IMR-90 (cell line): ENCODE measurements at places on chromosomes 13 and 19. TPM values are rescaled to one million over a fixed set of nuclear protein-coding genes. Genes with fewer than 3 reads are reported as not detected.

Gene TUBB4A
- not detected in 2 replicates for total RNA-seq

Gene ZNF835
- not detected in 2 replicates for total RNA-seq

DNA sequence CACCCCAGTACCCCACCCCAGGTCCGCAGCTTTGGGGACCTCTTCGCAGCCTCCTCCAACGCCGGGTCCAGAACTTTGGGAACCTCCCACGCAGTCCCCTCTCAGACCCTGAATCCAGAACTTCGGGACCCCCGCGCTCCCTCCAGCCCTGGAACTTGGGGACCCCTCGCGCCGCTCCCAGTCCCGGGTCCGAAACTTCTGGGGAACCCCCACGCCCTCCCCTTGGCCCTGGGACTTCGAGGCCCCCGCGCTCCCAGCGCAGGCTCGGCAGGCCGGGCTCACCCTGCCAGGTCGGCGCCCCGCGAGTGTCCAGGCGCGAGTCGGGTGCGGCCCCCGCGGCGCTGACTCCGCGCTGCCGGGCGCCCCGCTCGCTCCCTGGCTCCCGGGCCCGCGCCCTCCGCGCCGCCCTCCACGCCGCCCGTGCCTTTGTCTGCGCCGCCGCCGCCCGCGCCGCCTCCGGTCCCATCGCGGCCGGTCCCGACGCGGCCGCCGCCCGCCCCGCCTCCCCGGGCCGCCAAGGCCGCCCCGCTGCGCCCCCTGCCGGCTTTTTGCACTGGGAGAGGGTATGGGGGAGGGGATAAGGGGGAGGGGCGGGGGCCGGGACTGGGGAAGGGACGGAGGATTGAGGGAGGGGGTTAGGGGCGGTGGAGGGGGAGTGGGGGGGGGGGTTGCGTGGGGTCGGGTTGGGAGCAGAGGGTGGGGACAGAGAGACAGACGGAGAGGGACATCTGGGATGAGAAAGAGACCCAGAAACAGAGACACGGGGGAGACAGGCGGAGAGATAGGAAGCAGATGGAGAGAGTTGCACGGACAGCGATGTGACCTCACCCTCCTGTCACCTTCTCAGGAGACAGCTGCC lies at the start of gene HOMER3:
HOMER3 (minus strand) TSS at position 449 of the 859 bp plus-strand sequence. CDS start 2,235 bp downstream, outside the sequence.
- peak within 1 kb of the TSS; percentile 73 for H3K4me3 ChIP-seq
- H3K36me3 ChIP-seq = peaks cover 16% of the 10 kb centered on the region
- peak; percentile 39 for DNase-seq
- peak within 1 kb of the TSS; percentile 74 for H3K27ac ChIP-seq
- no peaks in the 10 kb centered on the region for H3K27me3 ChIP-seq

Gene SHISA7
- not detected in 2 replicates for total RNA-seq

Gene COL5A3
- total RNA-seq = 0.54 and 0.56 TPM in 2 replicates

Gene PROZ
- total RNA-seq = not detected in 2 replicates

DNA sequence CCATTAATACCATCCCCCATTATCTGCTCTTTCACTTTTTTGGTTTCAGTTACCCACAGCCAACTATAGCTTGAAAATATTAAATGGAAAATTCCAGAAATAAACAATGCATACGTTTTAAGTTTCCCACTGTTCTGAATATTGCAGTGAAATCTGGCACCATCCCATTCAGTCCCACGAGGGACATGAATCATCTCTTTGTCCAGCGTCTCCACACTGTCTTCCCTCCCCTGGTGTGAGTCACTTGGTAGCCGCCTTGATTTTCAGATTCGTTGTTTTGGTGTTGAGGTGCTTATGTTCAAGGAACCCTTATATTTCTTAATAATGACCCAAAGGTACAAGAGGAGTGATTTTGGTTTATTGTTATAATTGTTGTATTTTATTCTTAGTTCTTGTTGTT lies 246.1 kb downstream of the DCT start:
- H3K27me3 ChIP-seq = no peaks in the 10 kb centered on the region
- peak; percentile 96 for DNase-seq
- H3K4me1 ChIP-seq = no peaks in the 10 kb centered on the region; the same call in 1 of the 2 replicates
- no peak overlapping the region for H3K27ac ChIP-seq
- no peaks in the 10 kb centered on the region for H3K36me3 ChIP-seq
- H3K4me3 ChIP-seq = no peak overlapping the region

Gene RB1
- total RNA-seq = 15.4 and 23.1 TPM in 2 replicates

GRCh38 chr19:13056052-13056660 lies 46.5 kb downstream of the LYL1 start:
- peaks cover 7% of the 10 kb centered on the region; the same call in 1 of the 2 replicates for H3K36me3 ChIP-seq
- peak overlapping the region; percentile 100 for H3K27ac ChIP-seq
- no peaks in the 10 kb centered on the region for H3K27me3 ChIP-seq
- H3K4me1 ChIP-seq = peaks cover 77% of the 10 kb centered on the region
- H3K4me3 ChIP-seq = no peak overlapping the region
- peak; percentile 71 for DNase-seq

- H3K27me3 ChIP-seq = peaks cover 45% of the 10 kb centered on the region
- no peaks in the 10 kb centered on the region for H3K36me3 ChIP-seq
- H3K27ac ChIP-seq = no peak overlapping the region
- no peak for DNase-seq
- no peaks in the 10 kb centered on the region for H3K4me1 ChIP-seq
These were observed 3.6 kb downstream of the TNFSF11 start for GRCh38 chr13:42577538-42577937.

GRCh38 chr19:5352229-5352763 lies 11.7 kb upstream of the PTPRS start:
- H3K4me3 ChIP-seq = no peak overlapping the region
- peak; percentile 15 for DNase-seq
- no peaks in the 10 kb centered on the region for H3K36me3 ChIP-seq
- H3K4me1 ChIP-seq = no peaks in the 10 kb centered on the region
- H3K27me3 ChIP-seq = peaks cover 38% of the 10 kb centered on the region

DNA sequence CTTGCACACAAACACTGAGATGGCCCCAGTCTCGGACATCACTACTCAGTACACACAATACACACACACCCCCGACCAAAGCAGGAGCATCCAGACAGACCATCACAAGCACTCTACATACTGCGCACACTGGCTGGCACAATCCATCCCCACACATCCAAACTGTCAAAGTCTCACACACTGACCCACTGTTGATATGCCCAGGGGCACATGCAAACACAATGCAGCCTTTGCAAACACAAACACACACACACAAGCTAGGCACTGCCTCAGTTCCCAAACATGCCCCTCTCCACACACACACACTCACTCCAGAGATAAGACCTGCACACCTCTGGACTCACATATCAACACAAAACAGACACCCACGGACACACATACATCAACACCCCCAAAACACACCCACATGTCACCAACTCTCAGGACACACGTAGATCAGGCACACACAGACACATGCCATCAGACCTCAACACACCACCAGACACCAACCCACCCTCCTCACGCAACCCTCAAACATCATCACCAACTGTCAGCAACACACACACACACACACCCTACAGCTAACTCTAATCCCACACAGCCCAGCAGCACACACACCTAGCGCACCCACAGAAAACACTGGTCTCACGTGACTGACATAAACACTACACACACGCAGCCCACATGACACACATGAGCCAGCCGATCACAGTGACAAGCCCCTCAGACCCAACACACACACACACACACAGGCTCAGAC lies 1.9 kb downstream of the BBC3 start:
- peak overlapping the region; percentile 96 for H3K4me3 ChIP-seq
- peak overlapping the region; percentile 97 for H3K27ac ChIP-seq
- peak; percentile 61 for DNase-seq
- no peaks in the 10 kb centered on the region for H3K27me3 ChIP-seq
- H3K4me1 ChIP-seq = peaks cover 29% of the 10 kb centered on the region

DNA sequence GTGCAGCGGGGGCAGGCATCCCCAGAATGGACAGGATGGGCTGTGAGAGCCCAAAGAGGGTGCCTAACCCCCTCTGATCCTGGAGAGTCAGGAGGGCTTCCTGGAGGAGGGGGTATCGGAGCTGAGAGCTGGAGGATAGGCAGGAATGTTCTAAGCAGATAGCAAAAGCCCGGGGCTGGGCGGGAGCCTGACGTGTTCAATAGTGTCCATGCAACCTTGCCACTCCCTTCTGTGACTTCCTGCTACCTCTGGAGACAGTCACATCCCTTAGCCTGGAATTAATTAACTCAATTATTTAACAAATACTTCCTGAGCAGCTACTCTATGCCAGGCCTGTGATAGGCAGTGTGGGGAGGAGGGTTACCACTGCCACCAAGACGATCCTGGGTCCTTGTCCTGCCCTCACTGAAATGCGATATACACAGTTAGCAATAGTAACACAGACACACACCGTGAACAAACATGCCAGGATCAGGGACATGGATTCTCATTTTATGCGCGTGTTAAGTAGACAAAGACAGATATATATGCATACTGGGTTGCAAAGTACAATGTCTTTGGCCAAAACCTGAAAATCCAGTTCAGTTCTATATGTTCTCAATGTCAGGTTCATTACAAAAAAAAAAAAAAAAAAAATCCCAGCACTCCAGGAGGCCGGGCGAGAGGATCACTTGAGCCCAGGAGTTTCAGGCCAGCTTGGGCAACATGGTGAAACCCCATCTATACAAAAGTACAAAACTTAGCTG lies 10.7 kb downstream of the AP2S1 start:
- peaks cover 7% of the 10 kb centered on the region for H3K4me1 ChIP-seq
- H3K27me3 ChIP-seq = no peaks in the 10 kb centered on the region
- peak overlapping the region; percentile 56; the same call in 1 of the 2 replicates for H3K27ac ChIP-seq
- no peak for DNase-seq
- peaks cover 40% of the 10 kb centered on the region for H3K36me3 ChIP-seq

DNA sequence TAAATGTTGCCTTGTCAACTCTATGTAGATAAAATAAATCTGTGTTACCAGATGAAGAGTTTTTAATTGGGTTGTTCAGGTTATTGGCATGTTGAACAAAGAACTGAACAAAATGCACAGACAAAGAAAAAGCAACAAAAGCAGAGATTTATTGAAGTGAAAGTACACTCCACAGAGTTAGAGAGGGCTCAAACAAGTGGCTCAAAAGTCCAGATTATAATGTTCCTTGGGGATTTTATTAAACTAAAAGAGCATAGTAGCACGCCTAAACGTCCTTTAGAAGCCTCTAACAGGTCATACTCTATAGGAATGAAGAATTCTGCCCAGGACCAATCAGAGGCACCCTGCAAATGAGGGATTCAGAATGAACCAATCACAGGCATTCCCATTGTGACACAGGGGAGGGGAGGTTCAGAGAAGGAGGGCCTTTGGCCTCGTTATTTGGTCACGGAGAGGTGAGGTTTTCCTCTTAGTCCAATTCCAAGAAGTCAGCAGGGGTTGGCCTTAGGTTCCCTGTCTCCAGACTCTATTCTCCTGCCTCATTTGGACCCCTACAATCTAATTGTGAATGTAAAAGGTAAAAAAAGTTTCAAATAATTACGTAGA lies 12.8 kb downstream of the PSMC4 start:
- H3K4me1 ChIP-seq = no peaks in the 10 kb centered on the region
- H3K27ac ChIP-seq = no peak overlapping the region
- no peak overlapping the region for H3K4me3 ChIP-seq
- no peaks in the 10 kb centered on the region for H3K27me3 ChIP-seq
- no peak for DNase-seq

DNA sequence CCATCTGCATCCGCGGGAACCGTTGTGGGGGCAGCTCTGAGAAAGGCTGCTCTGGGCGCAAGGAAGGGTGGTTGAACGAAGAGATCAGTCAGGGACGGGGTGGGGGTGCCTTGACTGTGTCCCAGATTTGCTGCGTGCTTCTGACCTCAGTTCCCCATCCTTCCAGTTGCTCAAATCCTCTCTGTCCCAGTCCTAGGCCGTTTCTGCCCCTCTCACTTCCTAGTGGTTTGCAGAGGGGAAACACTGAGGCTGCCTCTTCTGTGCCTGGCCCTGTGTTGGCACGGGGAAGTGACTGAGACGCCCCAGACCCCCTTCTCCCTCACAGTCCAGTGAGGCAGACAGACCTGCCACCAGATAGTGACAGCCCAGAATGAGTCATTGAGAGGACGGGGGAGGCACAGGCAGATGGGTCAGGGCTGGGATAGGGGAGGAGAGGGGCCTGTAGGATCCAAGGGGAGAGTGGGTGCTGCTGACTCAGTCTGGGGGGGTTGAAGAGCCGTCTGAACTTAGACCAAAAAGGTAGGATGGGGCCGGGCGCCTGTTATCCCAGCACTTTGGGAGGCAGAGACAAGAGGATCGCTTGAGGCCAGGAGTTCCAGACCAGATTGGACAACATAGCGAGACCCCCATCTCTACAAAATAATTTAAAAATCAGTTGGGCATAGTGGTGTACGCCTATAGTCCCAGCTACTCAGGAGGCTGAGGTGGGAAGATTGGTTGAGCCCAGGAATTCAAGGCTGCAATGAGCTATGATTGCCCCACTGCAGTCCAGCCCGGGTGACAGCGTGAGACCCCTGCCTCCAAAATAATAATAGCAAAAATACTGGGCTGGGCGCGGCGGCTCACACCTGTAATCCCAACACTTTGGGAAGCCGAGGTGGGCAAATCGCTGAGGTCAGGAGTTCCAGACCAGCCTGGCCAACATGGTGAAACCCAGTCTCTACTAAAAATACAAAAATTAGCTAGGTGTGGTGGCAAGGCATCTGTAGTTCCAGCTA lies 26.5 kb downstream of the NUMBL start:
- peak overlapping the region; percentile 96 for H3K27ac ChIP-seq
- H3K27me3 ChIP-seq = no peaks in the 10 kb centered on the region
- peaks cover 19% of the 10 kb centered on the region for H3K36me3 ChIP-seq
- H3K4me3 ChIP-seq = peak overlapping the region; percentile 57

GRCh38 chr13:69315039-69315438 lies 792.6 kb upstream of the ATXN8OS start:
- H3K27me3 ChIP-seq = no peaks in the 10 kb centered on the region
- no peaks in the 10 kb centered on the region for H3K36me3 ChIP-seq
- no peaks in the 10 kb centered on the region for H3K4me1 ChIP-seq
